ENCODE measurements at places on chromosomes 2 and 18. TPM values are rescaled to one million over a fixed set of nuclear protein-coding genes. Genes with fewer than 3 reads are reported as not detected.

The NAT8 gene
- 1.7 TPM for polyA plus RNA-seq

DNA sequence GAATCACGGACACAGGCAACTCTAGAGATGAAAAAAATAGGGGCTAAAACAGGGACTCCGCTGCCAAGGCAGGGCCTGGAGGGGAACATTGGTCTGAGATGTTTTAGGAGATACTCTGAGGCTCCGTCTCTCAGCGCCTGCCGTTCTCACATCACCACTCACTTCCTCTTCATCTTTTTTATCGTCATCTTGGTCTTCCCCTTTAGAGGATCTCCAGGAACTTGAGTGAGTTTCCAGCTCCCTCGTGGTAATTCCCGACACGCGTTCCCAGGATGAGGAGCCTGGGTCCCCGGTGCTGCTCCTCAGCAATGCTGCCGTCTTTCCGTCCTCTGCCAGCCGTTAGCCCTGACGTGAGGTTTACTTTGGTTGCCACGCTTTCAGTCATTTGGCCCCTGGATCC lies 16.1 kb downstream of the MLPH start:
- no peak for DNase-seq

GRCh38 chr2:86014493-86014892 lies 91.2 kb downstream of the POLR1A start:
- DNase-seq, result no peak

- DNase-seq, result no peak
These were observed 248.8 kb downstream of the MREG start for GRCh38 chr2:215764441-215765048.

The KIF1A gene
- polyA plus RNA-seq, result 1.2 TPM

Measured in right lung (tissue), 10 donors.